ENCODE measurements at places on chromosomes 5 and 9.

- DNase-seq: no peak
Measured at GRCh38 chr9:95529910-95530309, 13.1 kb upstream of the PTCH1 start.

DNA sequence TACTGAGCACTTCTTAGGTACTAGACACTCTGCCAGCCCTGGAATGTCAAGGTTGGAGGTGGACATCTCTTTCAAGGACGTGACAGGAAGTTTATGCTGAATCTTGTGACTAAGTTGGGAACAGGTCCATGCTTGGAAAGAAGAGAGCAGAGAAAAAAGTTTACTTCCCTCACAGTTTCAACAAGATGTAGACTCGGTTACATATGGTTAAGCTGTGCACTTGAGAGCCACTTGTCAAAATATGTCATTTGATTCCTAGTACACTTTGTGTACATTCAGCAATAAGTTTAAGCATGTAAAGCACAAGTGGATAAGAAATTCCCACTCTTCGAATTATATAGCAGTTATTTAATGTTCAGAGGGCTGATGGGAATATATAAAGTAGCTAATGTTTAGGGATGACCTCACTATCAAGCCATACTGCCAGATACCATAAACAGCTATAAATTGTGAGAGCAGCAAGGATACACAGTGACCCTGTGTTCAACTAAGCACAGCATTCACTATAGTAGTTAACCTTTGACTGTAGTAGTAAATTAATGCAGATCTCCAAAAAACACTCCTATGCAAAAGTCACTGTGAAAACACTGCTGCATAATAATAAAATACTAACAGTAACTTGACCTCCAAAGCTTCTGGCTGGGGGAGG is 1944.6 kb upstream of the WWC1 start:
- DNase-seq: no peak

GRCh38 chr9:86353655-86354010 is 577 bp downstream of the TUT7 start:
- DNase-seq: no peak

GRCh38 chr5:140569197-140569596 is 4.6 kb downstream of the SLC35A4 start:
- DNase-seq: no peak

DNA sequence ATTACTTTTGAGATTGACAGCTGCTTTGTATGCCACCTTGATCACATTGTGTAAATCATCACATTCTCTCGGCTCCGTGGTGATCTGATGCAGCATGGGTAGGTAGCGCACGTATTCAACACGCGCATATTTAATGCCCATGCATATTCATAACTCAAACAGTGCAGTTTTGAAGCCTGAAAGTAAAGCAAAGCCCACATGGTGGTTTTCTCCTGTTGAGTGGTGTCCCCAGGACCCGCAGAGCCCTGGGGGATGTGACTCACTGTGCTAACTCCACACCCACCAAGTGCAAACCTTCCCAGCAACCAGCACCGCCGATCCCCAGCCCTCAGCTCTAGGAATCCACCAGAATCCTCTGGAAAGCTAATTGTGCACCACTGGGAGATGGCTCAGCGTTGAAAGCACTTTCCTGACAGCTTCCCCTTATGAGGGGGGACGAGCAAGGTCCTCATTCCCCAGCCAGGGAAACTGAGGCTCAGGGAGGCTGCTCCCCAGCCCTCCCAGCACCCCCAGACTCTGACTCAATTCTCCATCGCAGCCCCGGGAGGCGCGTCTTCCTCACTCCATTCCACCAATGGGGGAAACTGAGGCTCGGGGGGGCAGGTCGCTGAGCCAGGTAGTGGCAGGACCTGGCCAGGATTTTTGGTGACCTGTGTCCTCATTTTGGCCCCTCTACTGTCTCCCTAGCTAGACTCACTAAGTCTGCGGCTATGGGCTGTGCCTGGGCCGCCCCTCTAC is 46.4 kb downstream of the SARDH start:
- no peak for DNase-seq

GRCh38 chr5:67960939-67961338 is 254.6 kb upstream of the PIK3R1 start:
- DNase-seq: no peak

DNA sequence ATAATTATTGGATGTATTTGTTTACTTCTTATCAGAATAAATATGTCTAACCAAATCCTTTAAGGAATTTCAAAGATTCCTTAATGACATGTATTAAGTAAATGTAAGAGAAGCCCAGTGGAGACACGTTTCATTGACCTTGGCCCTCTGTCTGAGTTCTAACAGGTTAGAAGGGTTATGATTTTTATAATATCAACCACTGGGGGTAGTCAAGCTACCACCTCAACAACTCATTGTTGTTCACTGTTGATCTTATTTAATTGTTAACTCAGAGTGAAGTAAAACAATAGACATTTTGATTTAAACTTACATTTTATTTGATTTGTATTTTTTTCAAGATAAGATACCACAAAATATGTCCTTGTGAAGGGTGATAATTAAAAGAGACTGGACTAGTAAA is 499.2 kb upstream of the COX7C start:
- DNase-seq: no peak

Measured in inflammatory macrophage (primary cell).